PC-9 (cell line): ENCODE measurements at places on chromosomes 7 and 10. TPM values are rescaled to one million over a fixed set of nuclear protein-coding genes. Genes with fewer than 3 reads are reported as not detected.
A peak's percentile ranks its signal among the peaks of the same experiment; 100 is the strongest.

DNA sequence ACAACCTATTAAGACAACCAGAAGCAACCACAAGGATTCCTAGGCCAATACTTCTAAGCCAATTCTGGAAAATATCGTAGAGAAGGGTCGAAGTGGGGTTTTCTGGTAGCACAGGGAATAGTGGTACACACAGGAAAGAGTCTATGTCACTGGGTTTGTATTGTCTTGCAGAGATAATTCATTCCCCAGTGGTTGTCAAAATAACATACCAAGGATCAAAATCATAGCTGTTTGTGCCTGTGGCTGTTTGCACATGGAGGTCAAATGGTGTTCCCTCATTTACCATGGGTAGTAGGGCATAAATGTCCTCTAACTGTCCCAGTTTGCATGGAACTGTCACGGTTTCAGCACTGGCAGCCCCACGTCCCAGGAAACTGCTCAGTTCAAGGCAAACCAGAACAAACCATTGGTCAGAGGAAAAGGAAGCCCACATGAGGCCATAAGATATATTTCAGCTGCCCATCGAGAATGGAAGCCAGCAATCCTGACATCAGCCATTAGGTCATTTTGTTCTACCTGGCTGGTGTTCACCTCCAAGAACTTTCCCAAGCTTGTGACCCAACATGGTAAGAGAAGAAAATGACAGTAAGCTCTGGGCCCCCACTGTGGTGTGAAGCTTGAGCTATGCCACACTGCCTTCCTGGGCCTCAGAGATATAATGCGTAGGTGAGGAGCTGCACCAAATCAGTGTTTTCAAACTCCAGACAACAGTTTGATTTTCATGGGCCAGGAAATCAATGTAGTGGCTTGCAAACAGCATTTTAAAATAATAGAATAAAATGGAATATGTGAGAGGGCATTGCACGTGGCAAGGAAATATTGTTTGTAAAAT, 53.9 kb upstream of the NFE2L3 start:
- DNase-seq, result no peak

PLPP4 gene
- total RNA-seq, result not detected in 2 replicates

GRCh38 chr7:103538964-103539709, 93.1 kb upstream of the SLC26A5 start:
- no peak for DNase-seq

THSD7A gene
- 1.6 and 4.0 TPM in 2 replicates for total RNA-seq

GRCh38 chr10:69508738-69509340, 57.6 kb downstream of the TSPAN15 start:
- DNase-seq, result no peak

- no peak for DNase-seq
Measured at GRCh38 chr7:110308791-110309190, 782.1 kb upstream of the LRRN3 start.

DNA sequence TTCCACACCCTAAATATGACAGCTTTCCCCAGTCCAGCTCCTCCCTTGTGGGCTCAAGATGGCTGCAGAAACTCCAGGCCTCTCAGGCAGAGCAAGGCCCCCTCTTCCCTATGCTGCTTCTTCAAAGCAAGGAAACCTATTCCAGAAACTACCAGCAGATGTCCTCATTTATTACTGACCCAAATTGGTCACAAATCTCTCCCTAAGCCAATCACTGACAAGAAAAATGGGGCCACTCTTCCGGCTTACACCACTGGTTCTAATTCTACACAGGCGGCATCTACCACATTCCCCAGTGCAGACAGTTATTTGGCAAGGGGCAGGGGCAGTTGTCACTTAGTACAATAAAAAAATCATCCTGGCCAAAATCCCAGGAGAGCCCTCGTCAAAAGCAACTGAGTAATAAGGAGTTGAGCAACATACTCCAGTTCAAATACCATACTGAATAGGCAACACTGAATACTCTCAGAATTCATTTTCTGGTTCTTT, 150.4 kb downstream of the SFMBT2 start:
- DNase-seq, result peak; percentile 2

- no peak for DNase-seq
Measured at GRCh38 chr7:13894377-13894776, 95.1 kb downstream of the ETV1 start.

HOGA1 gene
- 3.4 and 4.4 TPM in 2 replicates for total RNA-seq

- no peak for DNase-seq
Measured at GRCh38 chr7:135186841-135187253, 16.3 kb upstream of the CYREN start.

DNA sequence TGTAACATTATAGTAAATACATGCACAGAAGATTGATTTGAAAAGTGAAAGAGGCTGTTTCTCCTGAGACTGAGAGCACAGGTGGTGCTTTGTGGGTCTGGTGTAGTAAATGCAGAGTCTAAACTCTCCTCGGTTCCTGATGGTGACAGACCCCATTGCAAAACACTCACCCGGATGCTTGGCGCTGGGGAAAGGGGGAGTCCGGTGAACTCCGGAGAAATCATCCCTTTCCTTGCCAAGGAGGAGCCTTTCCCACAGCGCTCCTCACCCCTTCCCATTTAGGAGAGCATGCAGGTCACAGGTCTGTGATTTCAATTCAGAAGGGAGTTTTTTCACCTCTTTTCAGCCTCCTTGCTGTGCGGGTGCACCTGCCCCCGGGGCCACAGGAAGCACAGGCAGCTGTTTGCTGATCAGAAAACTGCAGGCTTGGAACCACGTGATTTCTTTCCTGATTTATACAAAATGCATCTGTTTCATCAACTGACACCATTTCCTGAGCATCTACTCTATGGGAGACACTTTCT, 75.6 kb upstream of the LYZL2 start:
- DNase-seq, result no peak

DNA sequence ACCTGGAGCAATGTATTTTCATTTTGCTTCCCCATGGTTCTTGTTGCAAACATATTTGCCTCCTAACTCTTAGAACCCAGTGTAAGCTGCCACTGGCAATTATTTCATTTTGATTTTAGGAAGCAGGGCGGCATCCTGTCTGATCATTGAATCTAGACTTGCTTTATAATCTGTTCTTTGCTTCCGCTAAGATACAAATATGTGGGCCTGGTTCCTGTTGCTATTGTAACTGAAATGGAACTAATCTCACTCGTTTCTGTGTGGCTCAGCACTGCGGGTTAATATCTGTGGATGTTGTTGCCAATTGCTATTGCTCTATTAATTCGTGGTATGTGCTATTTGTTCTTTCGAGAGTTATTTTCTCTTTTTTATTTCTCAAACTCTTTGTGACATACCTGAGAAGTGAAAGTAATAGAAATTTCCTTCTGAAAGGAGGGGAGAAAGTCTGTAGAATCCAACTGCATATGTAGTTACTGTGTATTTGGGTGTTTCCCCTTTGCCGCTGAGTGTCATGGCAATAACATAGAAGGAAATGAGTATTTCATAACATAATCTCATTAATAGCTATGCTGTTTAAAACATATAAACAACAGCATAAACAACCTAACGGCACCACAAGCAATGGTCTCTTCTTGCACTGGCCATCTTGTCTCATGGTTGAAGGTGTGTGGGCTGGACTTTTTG, 62.4 kb downstream of the FZD1 start:
- DNase-seq, result no peak

NDUFB8 gene
- 85.7 and 86.0 TPM in 2 replicates for total RNA-seq

GRCh38 chr10:79982362-79982800, 33.5 kb upstream of the SFTPD start:
- no peak for DNase-seq

NEUROD6 gene
- total RNA-seq, result not detected in 2 replicates

- DNase-seq, result no peak
Measured at GRCh38 chr10:509361-510102, 179.9 kb downstream of the DIP2C start.

DNA sequence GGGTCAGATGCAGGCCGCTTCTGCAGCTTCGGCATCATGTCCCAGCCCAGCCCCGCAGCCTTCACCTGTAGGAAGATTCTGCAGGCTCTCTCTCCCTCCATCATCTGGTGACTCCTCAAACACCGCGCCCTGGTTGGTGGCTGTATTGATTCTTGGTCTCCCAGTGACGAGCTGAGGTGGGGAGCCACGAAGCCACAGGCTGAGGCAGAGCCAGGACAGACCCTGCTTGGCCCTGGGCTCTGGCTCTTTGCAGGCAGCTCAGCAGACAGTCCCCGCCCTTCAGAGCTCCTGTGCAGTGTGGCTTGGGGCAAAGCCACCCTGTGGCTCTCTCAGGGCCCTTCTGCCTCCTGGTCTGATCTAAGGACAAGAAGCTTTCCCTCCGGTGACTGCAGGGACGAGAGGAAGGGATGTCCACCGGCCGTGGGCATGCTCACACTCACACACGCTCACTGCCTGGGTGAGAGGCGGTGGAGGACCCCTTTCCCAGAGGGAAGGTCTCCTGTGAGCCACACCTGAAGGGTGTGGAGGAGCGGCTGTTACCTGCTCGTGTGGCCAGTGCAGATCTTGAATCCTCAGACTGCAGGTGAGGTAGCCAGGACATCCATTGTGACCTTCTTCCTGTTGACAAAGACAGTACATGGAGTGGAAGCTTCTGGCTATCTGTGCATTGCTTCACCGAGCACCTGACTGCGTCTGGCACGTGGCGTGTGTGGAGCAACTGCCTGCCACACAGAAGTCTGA, 79.6 kb downstream of the INPP5A start:
- no peak for DNase-seq

PRKCQ gene
- 4.0 and 5.3 TPM in 2 replicates for total RNA-seq

- DNase-seq, result no peak
Measured at GRCh38 chr7:73332447-73332846, 4.5 kb downstream of the FKBP6 start.

BEND7 gene
- 1.7 and 3.2 TPM in 2 replicates for total RNA-seq

GRCh38 chr10:87927091-87927490, 63.7 kb downstream of the PTEN start:
- DNase-seq, result no peak

GRCh38 chr7:80848841-80849240, 70.0 kb downstream of the SEMA3C start:
- no peak for DNase-seq

- DNase-seq, result no peak
Measured at GRCh38 chr10:47222461-47222860, 77.5 kb upstream of the GDF10 start.

STYXL1 gene
- 77.7 and 98.2 TPM in 2 replicates for total RNA-seq

SDK1 gene
- total RNA-seq, result not detected in 2 replicates

ZNF736 gene
- total RNA-seq, result 20.1 and 20.8 TPM in 2 replicates

PPIF gene
- 171 and 203 TPM in 2 replicates for total RNA-seq
